Uterus (tissue), 4 donors: ENCODE measurements at places on chromosomes 5 and 9. TPM values are rescaled to one million over a fixed set of nuclear protein-coding genes. Genes with fewer than 3 reads are reported as not detected.

DNA sequence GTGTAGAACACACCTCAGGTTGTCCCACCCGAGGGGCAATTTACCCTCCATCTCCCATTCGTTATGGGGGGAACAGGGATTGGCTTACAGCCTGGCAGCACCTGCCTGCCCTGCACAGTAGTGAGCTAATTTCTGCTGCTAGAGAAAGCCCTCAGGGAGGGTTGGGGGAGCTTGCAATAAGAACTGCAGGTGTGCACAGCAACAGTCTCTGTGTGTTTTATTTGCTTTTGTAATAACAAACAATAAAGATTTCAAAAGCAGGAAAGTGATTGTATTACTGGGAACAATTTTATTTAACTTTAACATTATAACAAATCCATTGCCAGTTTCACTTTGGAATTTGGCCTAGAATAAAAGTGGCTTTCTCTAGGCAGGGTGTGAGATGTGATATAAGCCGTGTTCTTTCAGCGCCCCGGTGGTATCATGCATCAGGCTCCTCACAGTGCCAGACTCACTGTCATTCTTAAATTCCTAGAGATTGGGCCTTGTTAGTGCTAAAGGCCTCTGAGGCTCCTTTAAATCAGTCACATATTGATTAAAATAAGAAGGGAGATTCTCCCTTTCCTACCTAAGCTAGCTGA, 81.1 kb downstream of the RMI1 start:
- DNase-seq, result no peak
- no peak overlapping the region for H3K27ac ChIP-seq
- no peak overlapping the region for H3K4me3 ChIP-seq
- no peaks in the 10 kb centered on the region for H3K4me1 ChIP-seq

- no peaks in the 10 kb centered on the region for H3K36me3 ChIP-seq
- H3K27ac ChIP-seq, result no peak overlapping the region
- no peaks in the 10 kb centered on the region for H3K4me1 ChIP-seq
- H3K27me3 ChIP-seq, result no peaks in the 10 kb centered on the region
- no peak for DNase-seq
Measured at GRCh38 chr9:136375096-136375495, 1.6 kb upstream of the CARD9 start.

DNA sequence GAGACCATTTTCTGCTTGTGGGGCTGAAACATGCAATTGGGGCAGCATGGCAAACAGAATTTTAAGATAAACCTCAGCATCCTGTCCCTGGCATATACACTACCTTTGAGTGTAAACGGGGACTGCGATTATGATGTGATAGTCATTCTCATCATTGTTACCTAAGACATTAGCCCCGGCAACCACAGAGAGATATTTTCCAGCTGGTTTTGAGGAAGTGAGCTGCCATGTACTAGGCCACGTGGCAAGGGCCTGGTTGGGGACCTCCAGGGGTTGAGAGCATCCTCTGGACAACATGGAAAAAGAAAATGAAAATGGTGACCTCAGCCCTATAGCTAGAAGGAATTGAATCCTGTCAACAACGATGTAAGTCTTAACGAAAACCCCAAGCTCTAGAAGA, 623.6 kb upstream of the CDH18 start:
- no peaks in the 10 kb centered on the region for H3K4me1 ChIP-seq
- DNase-seq, result no peak
- H3K4me3 ChIP-seq, result no peak overlapping the region

DNA sequence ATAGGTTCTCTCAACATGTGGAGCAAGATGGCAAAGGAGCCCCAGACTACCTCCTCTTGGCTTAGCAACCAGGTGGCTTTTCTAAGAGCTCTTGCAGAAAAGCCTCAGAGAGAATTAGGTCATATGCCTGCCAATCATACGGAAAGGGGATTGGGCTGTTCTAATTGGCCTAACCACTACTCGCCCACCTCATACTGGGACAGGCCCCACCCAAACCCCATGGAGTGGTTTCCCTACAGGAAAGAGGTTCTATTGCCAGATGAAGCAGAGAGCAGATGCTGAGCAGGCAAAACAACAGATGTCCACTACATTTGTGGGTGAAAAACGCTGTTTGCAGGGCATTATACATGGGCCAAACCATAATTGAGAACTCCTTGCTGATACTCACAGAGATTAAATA, 29.0 kb downstream of the ABLIM3 start:
- H3K27me3 ChIP-seq, result no peaks in the 10 kb centered on the region
- DNase-seq, result no peak
- H3K4me1 ChIP-seq, result peaks cover 10% of the 10 kb centered on the region
- H3K36me3 ChIP-seq, result no peaks in the 10 kb centered on the region

DNA sequence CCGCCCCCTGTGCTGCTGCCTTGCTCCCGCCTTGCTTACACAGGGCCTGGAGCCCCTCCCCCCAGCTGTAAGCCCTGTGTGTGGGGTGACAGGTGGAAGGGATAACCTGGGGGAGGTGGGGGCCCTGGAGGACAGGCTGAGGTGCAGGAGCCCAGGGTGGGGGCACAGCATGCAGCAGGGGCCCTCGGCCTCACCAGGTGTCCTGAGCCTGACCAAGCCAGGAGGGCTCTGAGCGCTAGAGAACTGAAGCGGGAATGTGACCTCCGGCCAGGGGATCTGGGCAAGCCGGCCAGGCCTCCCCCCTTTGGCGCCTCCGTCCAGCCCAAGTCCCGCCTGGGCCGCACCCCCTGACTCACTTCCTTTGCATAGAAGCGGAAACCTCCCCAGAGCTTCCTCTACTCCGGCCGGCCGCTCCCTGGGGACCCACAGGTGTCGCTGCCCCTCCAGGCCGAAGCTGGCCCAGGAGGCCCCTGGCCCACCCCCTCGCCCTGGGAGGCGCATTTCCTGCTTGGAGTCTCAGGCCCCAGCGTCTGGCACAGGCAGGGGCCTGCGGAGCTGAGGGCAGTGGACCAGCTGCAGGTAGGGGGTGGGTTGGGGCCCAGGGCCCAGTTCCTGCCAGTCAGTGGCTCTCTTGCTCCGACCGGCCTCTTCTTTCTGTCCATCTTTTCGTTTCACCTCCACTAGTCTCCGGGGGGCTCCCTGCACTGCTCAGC, at the start of gene TOR4A:
TSS of gene TOR4A (plus strand) at position 398 of the 713 bp plus-strand sequence. CDS start 964 bp downstream, outside the sequence.
- H3K27me3 ChIP-seq, result no peaks in the 10 kb centered on the region
- H3K4me3 ChIP-seq, result peak within 1 kb of the TSS; percentile 18
- no peaks in the 10 kb centered on the region for H3K4me1 ChIP-seq
- DNase-seq, result peak; percentile 80
- no peaks in the 10 kb centered on the region for H3K36me3 ChIP-seq

- H3K4me3 ChIP-seq, result peak overlapping the region; percentile 51
- no peaks in the 10 kb centered on the region for H3K27me3 ChIP-seq
- no peak for DNase-seq
- peak overlapping the region; percentile 49 for H3K27ac ChIP-seq
- H3K4me1 ChIP-seq, result no peaks in the 10 kb centered on the region
- no peaks in the 10 kb centered on the region for H3K36me3 ChIP-seq
Measured at GRCh38 chr5:59037941-59038797, 455.3 kb downstream of the RAB3C start.

- no peak overlapping the region for H3K27ac ChIP-seq
- H3K36me3 ChIP-seq, result no peaks in the 10 kb centered on the region
- H3K4me3 ChIP-seq, result no peak overlapping the region
- no peak for DNase-seq
- H3K27me3 ChIP-seq, result no peaks in the 10 kb centered on the region
Measured at GRCh38 chr9:113781896-113782295, 94.2 kb upstream of the ZNF618 start.

DNA sequence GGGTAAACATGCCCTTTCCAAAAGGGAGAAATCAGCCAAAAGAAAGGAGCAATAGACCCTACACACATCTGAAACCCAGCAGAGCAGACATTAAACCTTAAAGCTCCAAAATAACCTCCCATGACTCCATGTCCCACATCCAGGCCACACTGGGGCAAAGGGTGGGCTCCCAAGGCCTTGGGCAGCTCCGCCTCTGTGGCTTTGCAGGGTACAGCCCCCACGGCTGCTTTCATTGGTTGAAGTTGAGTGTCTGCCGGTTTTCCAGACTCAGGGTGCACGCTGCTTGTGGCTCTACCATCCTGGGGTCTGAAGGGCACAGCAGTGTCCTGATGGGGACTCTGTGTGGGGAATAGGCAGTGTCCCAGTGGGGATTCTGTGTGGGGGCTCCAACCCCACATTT, 146.5 kb downstream of the ZDHHC21 start:
- DNase-seq, result no peak
- no peak overlapping the region for H3K4me3 ChIP-seq
- no peaks in the 10 kb centered on the region for H3K27me3 ChIP-seq

DNA sequence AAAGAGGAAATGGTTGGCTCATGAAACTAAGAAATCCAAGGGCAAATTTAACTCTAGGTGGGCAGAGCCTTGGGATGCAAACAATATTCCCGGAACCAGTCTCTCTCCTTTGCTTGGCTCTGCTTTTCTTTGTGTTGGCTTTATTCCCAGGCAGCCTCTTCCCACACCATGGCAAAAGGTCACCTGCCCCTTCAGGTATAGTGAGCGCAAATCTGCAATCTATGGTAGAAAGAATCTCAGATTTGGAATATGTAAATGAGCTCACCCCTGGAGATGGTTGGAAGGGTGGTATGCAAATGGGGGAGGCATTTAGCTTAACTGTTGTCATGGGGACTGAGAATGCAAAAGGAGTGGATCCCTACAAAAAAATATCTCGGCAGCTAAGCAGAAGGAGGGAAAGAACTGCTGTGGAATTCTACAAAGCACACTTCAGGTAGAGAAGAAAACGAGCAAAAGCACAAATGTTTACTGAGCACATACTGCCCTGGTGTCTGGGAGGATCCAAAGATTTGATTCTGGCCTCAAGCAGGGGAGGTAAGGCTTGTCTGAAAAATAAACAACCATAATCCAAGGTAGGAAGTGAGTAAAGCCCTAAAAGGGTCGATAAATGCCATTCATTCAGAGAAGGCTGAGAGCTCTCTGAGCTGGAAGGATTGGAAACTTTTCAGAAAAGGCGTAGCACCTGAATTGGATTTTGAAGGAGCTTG, 139.7 kb downstream of the TLE1 start:
- H3K27me3 ChIP-seq, result no peaks in the 10 kb centered on the region
- H3K36me3 ChIP-seq, result no peaks in the 10 kb centered on the region
- no peak overlapping the region for H3K27ac ChIP-seq
- H3K4me3 ChIP-seq, result no peak overlapping the region
- no peak for DNase-seq

DNA sequence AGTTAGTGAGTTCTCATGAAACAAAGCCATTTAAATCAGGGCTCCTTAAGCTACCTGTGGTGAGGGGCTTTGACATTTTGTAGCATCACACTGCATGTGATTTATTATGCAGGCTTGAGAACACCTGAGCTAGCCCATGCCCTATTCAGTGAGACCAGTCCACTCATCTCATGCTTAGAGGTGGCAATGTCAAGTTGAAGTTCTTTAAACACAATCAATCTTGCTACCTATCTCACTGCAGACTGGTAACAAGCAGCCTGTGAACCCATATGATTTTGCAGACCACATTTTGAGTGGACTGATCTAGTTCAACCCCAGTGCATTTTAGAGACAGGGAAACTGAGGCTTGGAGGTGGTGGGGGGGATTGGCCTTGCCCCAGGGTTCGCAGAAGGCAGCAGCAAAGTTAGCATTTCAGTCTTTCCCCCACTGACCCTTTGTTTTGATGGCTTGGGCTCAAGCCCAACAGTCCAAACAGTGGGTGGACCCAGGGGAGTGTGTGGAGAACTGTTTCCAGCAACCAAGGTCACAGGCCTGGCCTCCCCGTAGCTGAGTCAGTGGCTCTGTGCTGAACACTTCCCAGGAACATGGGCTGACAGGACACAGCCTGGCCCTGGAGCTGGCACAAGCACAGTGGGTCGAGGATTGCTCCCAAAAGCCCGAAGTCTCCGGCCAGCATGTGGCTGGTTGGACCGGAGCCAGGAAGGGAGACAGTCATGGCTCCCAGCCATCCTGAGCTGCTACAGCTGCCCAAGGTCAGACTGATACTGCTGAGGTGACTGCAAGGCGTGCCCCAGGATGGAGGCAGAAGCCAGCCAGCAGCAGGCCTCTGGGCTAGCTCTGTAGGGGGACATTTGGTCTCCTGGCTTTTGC, 95.3 kb downstream of the RGS3 start:
- H3K4me1 ChIP-seq, result no peaks in the 10 kb centered on the region
- no peak overlapping the region for H3K4me3 ChIP-seq
- no peaks in the 10 kb centered on the region for H3K36me3 ChIP-seq

DNA sequence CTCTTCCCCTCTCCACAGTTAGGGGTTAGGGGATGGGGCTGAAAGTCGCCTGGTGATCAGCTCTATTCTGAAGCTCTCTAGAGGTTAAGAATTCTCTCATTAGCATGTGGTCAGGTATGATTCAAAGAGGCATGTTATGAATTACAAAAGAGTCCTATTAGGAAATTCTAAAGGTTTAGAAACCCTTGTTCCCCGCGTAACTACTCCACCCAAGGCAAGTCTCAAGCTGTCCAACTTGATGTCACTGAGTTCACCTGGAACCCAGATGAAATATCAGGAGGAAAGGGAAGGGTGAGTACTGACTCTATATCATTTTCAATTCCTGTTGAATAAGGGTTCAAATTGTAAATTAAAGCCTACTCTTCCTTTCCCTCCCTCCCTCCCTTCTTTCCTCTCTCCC, 18.1 kb upstream of the RNF145 start:
- no peaks in the 10 kb centered on the region for H3K36me3 ChIP-seq
- no peaks in the 10 kb centered on the region for H3K27me3 ChIP-seq
- no peak overlapping the region for H3K27ac ChIP-seq
- DNase-seq, result no peak

- DNase-seq, result no peak
- H3K27ac ChIP-seq, result peak overlapping the region; percentile 64
- H3K4me3 ChIP-seq, result no peak overlapping the region
Measured at GRCh38 chr9:116549786-116550660, 137.1 kb upstream of the TRIM32 start.

DNA sequence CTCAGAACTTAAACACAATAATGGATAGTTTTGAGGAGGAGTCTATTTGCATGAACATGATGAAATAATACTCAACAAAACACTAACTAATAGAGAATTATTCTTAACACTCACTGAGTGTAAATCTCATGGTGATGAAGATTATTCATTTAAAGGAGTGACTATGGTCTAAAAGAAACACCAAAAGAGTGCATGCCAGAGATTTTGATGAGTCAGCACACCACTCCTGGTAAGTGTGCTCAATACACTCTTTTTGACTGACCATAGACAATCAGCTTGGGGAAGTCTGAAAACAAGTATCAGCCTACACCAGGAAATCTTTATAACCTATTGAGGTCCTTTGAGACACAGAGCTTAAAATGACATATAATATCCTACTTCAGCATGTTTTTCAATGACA, 6.8 kb upstream of the FST start:
- DNase-seq, result no peak
- H3K4me3 ChIP-seq, result no peak overlapping the region
- no peaks in the 10 kb centered on the region for H3K4me1 ChIP-seq
- no peak overlapping the region for H3K27ac ChIP-seq
- H3K27me3 ChIP-seq, result no peaks in the 10 kb centered on the region
- no peaks in the 10 kb centered on the region for H3K36me3 ChIP-seq

GRCh38 chr5:110414360-110414759, 312.1 kb downstream of the TMEM232 start:
- no peaks in the 10 kb centered on the region for H3K36me3 ChIP-seq
- no peaks in the 10 kb centered on the region for H3K4me1 ChIP-seq
- H3K27ac ChIP-seq, result no peak overlapping the region
- no peak for DNase-seq

GRCh38 chr9:22454016-22454415, 7.4 kb downstream of the DMRTA1 start:
- no peak overlapping the region for H3K4me3 ChIP-seq
- no peak for DNase-seq
- no peaks in the 10 kb centered on the region for H3K27me3 ChIP-seq
- H3K36me3 ChIP-seq, result no peaks in the 10 kb centered on the region
- no peaks in the 10 kb centered on the region for H3K4me1 ChIP-seq
- no peak overlapping the region for H3K27ac ChIP-seq

The ACO1 gene
- total RNA-seq, result 16.5 TPM

The MPDZ gene
- 52.9 TPM for total RNA-seq

The CDX1 gene
- 0.34 TPM for total RNA-seq

The SELENOP gene
- total RNA-seq, result 248 TPM

The PLCXD3 gene
- total RNA-seq, result 4.9 TPM

The TARS1 gene
- total RNA-seq, result 64.9 TPM

The COL23A1 gene
- 0.85 TPM for total RNA-seq
